ENCODE measurements at places on chromosomes 1 and 21. TPM values are rescaled to one million over a fixed set of nuclear protein-coding genes. Genes with fewer than 3 reads are reported as not detected.

GSTM4 gene
- total RNA-seq, result 14.8 TPM

TMEM59 gene
- 373 TPM for total RNA-seq

NPHS2 gene
- total RNA-seq, result not detected

RCAN1 gene
- 243 TPM for total RNA-seq

TMEM52 gene
- total RNA-seq, result not detected
